Hair follicle dermal papilla cell (primary cell): ENCODE measurements at places on chromosomes 6 and 20. TPM values are rescaled to one million over a fixed set of nuclear protein-coding genes. Genes with fewer than 3 reads are reported as not detected.

The TUBB2A gene
- 120 and 146 TPM in 2 replicates for total RNA-seq

The TLDC2 gene
- 0.49 and 0.97 TPM in 2 replicates for total RNA-seq

The C6orf15 gene
- not detected in 2 replicates for total RNA-seq

The FAM217A gene
- total RNA-seq = 0.16 TPM in 1 of 2 replicates, not detected in the other

The CCR6 gene
- total RNA-seq = not detected in 2 replicates

The LY6G6D gene
- not detected in 2 replicates for total RNA-seq

The CALHM4 gene
- total RNA-seq = not detected in 2 replicates

The C20orf96 gene
- 2.1 and 2.9 TPM in 2 replicates for total RNA-seq

The DDX43 gene
- total RNA-seq = 0.81 and 1.8 TPM in 2 replicates
